ENCODE measurements at places on chromosomes 16 and 17.

DNA sequence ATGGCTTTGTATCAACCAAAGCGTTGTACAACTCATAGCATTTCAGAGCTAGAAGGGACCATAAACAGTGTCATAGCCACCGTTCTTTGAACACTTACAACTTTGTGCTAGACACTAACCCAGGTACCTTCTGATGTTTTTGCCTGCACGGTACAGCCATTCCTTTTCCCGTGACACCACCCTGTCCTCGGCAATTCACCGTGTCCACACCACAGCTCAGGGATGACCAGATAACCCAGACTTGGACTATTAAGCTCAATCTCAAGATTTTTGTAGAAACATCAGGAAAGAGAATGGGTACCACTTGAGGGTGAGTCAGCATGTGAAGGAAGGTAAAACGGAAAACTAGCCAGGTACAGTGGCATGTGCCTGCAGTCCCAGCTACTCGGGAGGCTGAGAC lies 9.8 kb upstream of the CBFB start:
- DNase-seq, result no peak

GRCh38 chr16:10833271-10833670 lies 14.7 kb upstream of the TVP23A start:
- DNase-seq, result no peak

- DNase-seq, result peak; percentile 77
Measured at GRCh38 chr16:21656795-21657768, 4.7 kb upstream of the IGSF6 start.

DNA sequence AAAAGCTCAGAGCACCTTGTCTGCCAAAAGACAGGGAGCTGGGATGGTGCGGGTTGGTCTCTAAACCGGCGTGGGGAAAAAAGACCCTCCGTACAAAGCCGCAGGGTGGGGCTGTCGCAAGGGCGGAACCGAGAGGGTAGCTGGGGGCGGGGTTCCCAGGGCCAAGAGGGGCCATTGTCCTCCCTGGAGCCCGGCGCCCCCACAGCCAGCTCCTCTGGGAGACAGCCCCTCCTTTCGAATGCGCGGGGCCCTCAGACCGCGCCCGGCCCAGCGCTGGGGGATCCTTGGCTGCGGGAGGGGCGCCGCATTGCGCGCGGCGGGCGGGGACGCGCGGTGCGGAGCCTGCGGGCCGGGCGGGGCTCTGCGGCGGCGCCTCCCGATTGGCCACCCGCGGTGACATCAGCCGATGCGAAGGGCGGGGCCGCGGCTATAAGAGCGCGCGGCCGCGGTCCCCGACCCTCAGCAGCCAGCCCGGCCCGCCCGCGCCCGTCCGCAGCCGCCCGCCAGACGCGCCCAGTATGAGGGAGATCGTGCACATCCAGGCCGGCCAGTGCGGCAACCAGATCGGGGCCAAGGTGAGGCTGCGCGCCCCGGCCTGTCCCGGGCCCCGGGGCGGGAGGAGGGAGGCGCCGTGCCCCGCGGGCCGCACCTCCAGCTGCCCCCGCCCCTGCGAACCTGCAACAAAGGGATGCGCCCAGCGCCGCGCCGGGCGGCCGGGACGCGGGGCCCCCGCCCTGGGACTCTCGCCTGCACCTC lies at the start of gene TUBB3:
TUBB3 (plus strand) TSS at position 459 of the 756 bp plus-strand sequence; CDS start at position 519, 60 bp downstream.
- DNase-seq, result peak; percentile 39

DNA sequence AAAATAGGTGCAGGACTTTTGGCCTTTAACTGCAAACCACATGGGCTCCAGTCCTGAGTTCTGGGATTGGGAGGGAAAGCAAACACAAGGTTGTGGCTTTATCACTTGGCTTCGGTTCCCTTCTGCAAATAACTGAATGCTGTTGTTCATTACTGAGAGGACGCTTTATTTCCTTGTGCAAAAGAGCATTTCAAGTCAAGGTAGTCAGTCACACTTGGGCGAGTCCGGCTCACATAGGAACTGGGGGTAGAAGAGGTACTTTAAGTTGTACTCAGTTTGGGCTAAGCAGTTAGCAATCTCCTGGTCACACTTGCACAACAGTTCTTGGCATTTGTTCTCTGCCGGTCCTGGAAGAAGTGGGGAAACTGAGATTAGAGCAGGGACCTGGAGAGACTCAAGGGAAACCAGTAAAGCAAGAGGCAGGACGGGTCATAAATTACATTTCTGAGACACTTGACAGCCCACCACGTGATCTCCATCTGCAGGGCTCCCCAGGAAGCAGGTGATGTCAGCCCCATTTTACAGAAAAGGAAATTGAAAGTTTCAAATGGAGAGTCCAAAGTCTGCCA lies 21.6 kb downstream of the PLA2G10 start:
- no peak for DNase-seq

DNA sequence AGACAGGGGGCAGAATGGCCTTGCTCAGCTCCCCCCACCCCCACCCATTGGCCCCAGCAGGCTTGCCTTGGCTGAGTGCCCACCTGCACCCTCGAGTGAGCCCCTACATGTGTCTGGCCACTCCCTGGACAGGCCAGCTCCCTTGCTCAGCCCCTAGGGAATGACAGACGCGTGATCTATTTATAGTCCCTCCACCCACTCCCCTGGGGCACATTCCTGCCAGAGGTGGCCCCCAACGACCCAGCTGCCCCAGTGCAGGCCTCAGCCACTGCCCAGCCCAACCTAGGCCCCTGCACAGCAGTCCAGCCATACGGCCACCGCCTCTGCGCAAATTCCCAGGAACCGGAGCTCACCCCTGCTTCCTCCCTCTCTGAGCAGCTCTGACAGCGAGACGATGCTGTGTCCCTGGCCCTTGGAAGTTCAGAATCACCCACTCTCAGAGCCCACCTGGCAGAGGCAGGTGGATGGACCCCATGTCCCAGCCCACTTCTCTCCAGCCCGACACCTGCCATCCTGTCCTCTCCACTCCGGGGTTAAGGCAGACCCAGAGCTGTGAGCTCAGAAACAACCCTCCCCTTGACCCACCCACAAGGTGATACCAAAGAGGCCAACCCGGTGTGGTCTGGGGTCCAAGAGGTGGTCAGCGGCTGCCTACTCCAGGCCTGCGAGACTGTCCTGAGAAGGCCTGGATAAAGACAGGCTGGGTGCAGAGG lies 11.5 kb upstream of the P2RX1 start:
- no peak for DNase-seq

GRCh38 chr17:4542003-4542725 lies 13.0 kb downstream of the MYBBP1A start:
- DNase-seq, result no peak

GRCh38 chr17:17440010-17440843 lies 36.6 kb upstream of the MED9 start:
- DNase-seq, result peak; percentile 64

- DNase-seq, result no peak
Measured at GRCh38 chr16:10685709-10686108, 9.0 kb downstream of the TEKT5 start.

DNA sequence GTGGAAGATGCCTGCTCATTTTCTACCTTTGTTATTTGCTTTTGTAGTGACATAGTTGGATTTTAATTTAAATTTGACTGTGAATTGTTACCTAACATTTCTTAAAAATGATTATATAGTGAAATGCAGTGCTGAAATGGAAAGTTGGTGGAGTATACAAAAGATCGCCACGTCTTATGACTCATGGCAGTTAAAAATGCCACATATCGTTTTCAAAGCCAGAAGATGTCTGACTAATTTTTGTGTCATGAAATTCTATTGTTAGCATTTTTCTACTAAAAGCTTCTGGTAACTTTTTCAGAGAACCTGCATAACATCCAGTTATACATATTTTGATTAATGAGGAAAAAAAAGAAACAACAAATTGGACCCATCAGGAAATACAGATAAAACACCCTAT lies 20.6 kb downstream of the MAP2K4 start:
- DNase-seq, result no peak

DNA sequence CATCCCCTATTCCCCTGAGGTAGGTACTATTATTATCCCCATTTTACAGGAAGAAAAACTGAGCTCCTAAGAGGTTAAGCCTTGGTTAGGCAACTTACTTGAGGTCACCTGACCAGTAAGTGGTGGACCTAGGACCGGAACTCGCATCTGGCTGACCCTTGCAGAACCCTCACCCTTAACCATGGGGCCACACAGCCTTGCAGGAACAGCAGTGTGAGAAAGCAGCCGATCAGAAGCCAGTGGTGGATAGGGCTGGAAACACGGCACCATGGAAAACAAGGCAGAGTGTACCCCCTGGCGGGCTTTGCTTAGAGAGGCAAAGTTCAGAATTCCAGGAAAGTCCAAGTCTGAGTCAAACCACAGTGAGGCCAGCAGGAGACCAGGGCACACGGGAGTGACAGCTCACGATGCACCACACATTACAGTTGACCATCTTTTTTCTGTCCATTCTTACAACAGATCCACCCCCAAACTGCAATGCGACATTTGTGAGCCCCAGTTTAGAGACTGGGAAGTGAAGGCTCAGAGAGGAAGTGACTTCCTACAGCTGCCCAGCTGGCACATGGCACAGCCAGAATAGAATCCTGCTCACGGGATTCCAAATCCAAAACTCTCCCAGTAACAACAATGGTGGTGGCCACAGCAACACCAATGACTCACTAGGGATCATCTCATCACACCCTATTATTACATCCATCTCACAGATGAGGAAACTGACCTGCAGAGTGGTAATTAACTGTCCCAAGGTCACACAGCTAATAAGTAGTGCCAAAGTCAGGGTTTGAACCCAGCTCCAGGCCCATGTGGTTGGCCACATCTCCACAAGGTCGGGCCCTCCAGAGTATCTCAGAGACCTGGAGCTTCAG lies 20.3 kb downstream of the KIFC3 start:
- no peak for DNase-seq

DNA sequence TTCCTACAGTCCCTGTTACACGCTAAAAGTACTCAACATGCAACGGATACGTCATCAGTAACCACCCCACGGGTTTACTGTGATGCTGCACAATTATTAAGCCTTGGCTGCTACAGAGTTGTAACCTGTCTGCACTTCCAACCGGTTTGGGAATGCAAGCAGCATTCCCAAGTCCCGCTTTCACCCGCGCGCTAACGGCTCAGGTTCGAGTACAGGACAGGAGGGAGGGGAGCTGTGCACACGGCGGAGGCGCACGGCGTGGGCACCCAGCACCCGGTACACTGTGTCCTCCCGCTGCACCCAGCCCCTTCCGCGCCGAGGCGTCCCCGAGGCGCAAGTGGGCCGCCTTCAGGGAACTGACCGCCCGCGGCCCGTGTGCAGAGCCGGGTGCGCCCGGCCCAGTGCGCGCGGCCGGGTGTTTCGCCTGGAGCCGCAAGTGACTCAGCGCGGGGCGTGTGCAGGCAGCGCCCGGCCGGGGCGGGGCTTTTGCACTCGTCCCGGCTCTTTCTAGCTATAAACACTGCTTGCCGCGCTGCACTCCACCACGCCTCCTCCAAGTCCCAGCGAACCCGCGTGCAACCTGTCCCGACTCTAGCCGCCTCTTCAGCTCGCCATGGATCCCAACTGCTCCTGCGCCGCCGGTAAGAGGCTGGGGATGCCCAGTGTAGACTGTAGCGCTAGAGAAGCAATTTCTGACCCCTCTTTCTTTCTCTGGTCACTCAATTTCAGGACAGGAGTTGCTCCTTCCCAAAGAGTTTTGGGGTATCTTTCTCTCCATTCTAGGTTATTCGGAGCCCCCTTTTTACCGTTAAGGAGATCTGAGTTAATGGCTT lies at the start of gene MT2A:
MT2A (plus strand) TSS at position 542 of the 833 bp plus-strand sequence; CDS start at position 614, 72 bp downstream.
- DNase-seq, result peak; percentile 68

DNA sequence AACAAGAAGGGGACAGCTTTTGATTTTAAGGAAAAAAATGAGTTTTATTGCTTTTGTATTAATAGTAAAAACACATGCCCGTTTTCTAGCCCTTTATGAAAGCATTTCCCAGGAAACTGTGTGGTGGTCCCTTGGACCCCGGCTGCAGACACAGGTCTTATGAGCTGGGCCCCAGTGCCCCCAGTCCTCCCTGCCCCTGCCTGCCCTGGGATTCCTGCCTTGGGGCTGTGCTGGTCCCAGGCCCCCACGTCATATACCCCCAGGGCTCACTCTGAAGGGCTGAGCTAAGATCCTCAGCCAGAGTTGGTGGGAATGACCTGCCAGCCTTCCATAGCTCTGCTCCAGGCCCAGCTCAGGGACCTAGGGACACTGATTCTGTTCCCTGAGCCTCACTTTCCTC lies 30.8 kb downstream of the GINS2 start:
- DNase-seq, result no peak

DNA sequence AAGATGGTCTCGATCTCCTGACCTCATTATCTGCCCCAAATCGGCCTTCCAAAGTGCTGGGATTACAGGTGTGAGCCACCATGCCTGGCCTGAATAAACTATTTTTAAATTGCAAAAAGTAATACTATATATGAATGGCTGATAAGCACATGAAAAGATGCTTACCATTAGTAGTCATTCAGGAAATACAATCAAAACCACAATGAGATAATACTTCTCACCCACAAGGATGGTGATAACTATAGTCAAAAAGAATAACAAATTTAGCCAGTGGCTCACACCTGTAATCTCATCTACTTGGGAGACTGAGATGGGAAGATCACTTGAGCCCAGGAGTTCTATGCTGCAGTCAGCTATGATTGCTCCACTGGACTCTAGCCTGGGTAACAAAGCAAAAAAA lies 2.4 kb upstream of the TACO1 start:
- DNase-seq, result no peak

DNA sequence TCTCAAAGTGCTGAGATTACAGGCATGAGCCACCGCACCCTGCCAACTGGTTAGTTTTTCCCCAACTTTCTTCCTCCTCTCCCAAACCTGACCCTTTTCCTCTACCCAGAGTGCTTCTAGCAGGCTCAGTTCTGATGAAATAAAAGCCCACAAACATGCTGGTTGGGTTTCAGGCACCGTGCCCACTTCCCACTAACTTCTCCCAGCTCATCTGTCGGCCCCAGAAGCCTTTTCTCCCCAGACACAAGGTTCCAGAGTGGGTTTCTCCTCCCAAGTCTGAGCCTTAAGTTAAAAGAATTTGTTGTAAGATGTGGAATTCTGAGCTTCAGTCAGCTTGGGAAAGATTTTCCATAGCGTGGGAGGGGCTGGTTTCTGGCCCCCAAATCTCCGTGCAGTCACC lies 11.5 kb upstream of the SCN4A start:
- no peak for DNase-seq

GRCh38 chr16:88809676-88810165 lies 2.0 kb downstream of the APRT start:
- no peak for DNase-seq

DNA sequence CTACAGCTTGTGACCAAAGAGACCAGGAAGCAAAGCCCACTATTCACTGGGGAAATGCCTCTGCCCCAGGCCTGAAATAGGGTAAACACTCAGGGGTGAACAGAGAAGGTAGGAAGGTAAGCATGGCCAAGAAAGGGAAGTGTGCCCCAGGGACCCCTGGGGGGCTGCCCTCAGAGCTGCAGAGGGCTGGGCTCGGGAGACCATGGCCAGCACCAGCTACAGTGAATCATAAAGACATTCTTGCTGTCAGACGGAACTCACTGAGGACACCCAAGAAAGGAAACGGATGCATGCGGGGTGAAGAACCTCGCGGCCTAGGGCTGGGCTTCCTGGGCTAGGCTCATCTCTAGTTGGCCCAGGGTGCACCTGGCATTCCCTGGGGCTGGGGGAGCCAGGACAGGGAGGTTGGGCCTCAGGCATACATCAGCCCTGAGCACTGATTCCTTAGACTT lies 9.6 kb downstream of the HIC1 start:
- no peak for DNase-seq
